Stimulated activated CD4-positive, alpha-beta T cell treated with anti-CD3 and anti-CD28 coated beads, Interleukin-15, amount 100 ng/mL, for 1 hour (primary cell): ENCODE measurements at places on chromosomes 3 and 15.

DNA sequence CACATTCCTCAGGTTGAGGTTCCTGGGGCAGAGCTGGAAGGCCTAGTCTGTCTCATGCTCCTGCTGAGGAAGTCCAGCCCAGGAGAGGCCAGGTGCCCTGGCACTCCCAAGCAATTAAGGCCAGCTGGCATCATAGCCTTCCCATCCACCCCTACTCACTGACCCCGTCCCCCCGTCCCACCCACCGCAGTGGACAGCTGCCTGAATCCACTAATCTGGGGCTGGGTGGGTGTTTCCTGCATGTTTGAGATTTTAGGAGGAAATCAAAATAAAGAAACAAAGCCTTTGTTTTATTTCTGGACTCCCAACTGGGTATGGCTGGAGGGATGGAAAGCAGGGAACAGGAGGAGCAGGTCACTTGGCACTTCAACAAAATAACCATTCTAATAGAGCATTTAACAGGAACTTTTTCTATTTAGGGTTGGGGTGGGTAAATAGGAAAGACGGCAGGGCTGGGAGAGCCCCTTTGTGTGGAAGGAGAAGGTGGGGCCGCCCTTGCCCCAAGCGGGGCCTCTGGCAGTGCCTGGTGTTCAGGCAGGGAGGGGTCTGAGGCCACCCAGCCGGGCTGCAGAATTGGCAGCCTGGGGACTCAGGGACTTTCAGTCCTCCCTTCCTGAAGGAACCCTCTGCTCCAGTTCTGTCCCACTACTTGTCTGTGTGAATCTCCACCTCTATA lies 8.5 kb downstream of the MRAS start:
- no peak for DNase-seq

DNA sequence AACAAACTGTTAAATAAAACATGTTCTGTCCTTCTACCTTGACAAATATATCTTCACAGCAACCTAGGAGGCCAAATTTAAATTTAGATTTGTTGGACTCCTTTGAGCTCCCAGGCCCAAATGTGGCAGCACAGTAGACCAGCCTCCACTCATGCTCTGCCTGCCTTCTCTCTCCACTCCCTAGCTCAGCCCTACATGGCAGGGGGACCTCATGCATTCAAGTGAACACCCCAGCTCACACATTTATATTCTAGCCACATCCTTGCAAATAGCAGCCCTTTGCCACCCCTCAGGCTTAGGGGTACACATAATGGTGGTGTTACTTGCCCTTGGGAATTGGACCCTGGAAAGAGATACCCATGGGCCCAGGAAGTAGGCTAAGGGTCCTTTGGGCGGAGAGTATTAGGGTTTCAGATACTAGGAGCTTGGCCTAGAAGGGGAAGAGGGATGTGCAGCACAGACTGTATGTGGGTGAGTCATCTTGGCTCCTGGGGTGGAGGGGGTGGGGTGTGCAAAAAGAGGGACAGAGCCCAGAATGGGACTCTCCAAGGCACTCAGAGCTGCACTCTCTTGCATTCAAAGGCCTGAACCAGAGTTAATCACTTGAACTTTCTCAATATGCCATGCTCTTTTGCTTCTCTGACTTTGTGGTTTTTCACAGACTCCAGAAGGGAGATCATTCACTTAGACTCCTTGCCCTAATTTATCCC lies 268.4 kb upstream of the ROPN1 start:
- no peak for DNase-seq

DNA sequence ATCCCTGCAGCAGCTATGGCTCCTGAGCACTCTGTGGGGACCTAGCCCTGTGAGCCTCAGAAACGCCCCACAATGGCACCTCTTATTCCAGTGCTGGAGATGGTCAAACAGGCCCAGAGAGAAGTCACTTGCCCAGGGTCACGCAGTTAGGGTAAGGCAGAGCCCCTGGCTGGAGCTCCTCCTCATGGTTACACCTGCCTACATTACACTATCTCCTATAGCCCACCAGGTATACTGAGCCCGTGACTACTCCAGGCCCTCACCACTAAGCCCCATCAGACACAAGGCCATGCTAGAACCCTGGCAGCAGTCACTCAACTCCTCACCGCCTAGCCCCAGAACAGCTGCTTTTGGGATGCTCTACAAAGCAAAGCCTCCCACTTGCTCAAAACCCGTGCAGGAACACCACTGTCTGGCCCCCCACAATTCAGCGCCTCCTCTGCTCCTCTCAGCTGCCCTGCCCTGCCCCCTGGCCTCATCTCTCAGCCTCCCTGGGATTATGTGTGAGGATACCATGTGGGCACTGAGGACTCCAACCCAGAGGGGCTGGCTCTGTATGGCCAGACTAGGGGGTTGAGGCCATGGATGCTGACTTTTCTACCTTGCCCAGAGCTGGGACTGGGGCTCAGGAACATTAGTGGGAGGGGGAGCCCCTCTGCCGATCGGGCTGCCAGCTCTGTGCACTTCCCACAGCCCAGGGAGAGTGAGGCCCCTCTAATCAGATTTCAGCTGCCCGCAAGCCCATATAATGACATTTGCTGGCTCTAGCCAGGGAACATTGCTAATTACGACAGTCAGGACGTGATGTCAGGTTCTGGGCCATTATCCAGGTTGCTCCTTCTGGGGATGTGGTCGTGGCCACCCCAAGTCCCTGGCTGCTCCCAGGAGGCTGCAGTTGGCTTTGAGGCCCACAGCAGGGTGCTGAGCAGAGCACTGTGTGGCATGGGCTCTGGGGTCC lies 4.0 kb downstream of the NT5DC2 start:
- no peak for DNase-seq

DNA sequence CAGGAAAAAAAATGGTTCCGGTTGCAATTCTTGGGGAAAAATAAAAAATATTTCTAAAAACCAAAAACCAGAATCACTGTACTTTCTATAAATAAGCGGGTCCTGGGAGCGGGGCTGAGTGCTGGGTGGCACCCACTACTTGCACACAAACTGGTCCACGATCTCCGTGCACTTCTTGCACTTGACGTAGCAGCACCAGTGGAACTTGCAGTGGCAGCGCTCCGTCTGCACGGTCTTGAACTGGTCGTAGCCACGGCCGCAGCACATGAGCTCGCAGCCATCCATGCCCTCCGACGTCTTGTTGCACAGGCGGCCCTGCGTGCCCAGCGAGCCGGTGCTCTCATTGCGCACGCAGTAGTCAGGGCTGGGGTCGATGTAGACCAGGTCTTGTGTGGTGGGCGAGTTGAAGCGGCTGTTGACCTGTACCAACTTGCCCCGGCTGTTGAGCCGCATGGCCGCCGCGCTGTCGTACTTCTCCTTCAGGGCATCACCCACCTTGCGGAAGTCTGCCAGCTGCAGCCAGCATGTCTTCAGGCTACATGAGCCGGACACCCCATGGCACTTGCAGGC lies 17.1 kb downstream of the WNT5A start:
- DNase-seq, result no peak
